Heart right ventricle (tissue), 16 donors: ENCODE measurements at places on chromosomes 4 and X. TPM values are rescaled to one million over a fixed set of nuclear protein-coding genes. Genes with fewer than 3 reads are reported as not detected.

The GPRASP1 gene
- 7.4 TPM for polyA plus RNA-seq

The HSD17B13 gene
- 0.44 TPM for polyA plus RNA-seq

The TXLNG gene
- polyA plus RNA-seq: 5.1 TPM

The LRIT3 gene
- 0.15 TPM for polyA plus RNA-seq

The LUZP4 gene
- not detected for polyA plus RNA-seq

The FGF5 gene
- polyA plus RNA-seq: 0.13 TPM

The EIF4E gene
- 5.3 TPM for polyA plus RNA-seq

The ENAM gene
- 0.49 TPM for polyA plus RNA-seq

The MED14 gene
- 10.7 TPM for polyA plus RNA-seq

The CORIN gene
- 8.4 TPM for polyA plus RNA-seq

The SLC26A1 gene
- 0.06 TPM for polyA plus RNA-seq

The PSMD10 gene
- 28.0 TPM for polyA plus RNA-seq

The CXorf51A gene
- polyA plus RNA-seq: not detected

The PAGE2 gene
- not detected for polyA plus RNA-seq

The TEX11 gene
- polyA plus RNA-seq: not detected

The MCTS1 gene
- 31.5 TPM for polyA plus RNA-seq

The GSX2 gene
- polyA plus RNA-seq: not detected

The PAK3 gene
- under 0.01 TPM for polyA plus RNA-seq

The PLP1 gene
- polyA plus RNA-seq: 5.3 TPM

The PAGE4 gene
- not detected for polyA plus RNA-seq

The AGTR2 gene
- 0.03 TPM for polyA plus RNA-seq

The NPY5R gene
- polyA plus RNA-seq: 0.07 TPM

The CAPN6 gene
- polyA plus RNA-seq: not detected

The DKC1 gene
- 25.5 TPM for polyA plus RNA-seq

The ASMT gene
- 0.37 TPM for polyA plus RNA-seq

The RENBP gene
- 16.6 TPM for polyA plus RNA-seq

The MED12 gene
- 10.8 TPM for polyA plus RNA-seq

The NOA1 gene
- polyA plus RNA-seq: 10.1 TPM

The SCD5 gene
- polyA plus RNA-seq: 3.8 TPM

The SUPT20HL2 gene
- not detected for polyA plus RNA-seq

The SLC7A11 gene
- 0.07 TPM for polyA plus RNA-seq

The TKTL2 gene
- not detected for polyA plus RNA-seq

The GAGE13 gene
- polyA plus RNA-seq: not detected

The FANCB gene
- polyA plus RNA-seq: 1.6 TPM

The CSAG2 gene
- not detected for polyA plus RNA-seq

The SLC9A6 gene
- polyA plus RNA-seq: 11.7 TPM

The CLCN3 gene
- polyA plus RNA-seq: 13.1 TPM

The GRIA3 gene
- 0.22 TPM for polyA plus RNA-seq

The NLGN3 gene
- polyA plus RNA-seq: 0.51 TPM

The ZNF711 gene
- 0.68 TPM for polyA plus RNA-seq

The NXF2 gene
- polyA plus RNA-seq: not detected

The CLTRN gene
- polyA plus RNA-seq: 0.07 TPM

The USP53 gene
- 45.2 TPM for polyA plus RNA-seq

The TCEAL6 gene
- not detected for polyA plus RNA-seq

The DCAF12L2 gene
- polyA plus RNA-seq: 0.10 TPM

The UGT2B15 gene
- not detected for polyA plus RNA-seq

The PHOX2B gene
- polyA plus RNA-seq: not detected

The TMEM47 gene
- polyA plus RNA-seq: 10.1 TPM

The LRAT gene
- polyA plus RNA-seq: not detected

The S100P gene
- polyA plus RNA-seq: 0.22 TPM

The XPNPEP2 gene
- polyA plus RNA-seq: 0.22 TPM

The BMP3 gene
- polyA plus RNA-seq: not detected

The HTR2C gene
- not detected for polyA plus RNA-seq

The CCNB3 gene
- polyA plus RNA-seq: not detected

The GAB3 gene
- polyA plus RNA-seq: 25.2 TPM

The CT55 gene
- not detected for polyA plus RNA-seq

The BMX gene
- polyA plus RNA-seq: 2.6 TPM
